KG1 (cell line): ENCODE measurements at places on chromosomes 1 and 21.

DNA sequence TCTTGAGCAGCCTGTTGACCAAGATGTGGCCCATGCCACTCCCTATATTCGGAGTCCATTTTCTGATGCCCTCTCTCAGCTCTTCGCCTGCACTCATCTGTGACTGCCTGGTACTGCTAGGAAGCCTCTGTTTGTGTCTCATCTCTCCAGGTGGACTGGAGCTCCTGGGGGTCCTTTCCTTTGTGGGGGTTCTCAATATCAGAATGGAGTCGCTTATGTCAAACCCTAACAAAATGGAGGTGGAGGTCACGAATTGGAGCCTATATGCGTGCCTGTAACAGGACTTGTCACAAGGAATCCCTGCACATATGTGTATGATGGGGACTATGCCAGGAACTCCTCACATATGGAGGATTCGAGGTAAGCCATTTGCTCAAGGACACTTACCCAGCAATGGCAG is 46.7 kb upstream of the ATP5PO start:
- DNase-seq, result no peak

- no peak for DNase-seq
These were observed 113.4 kb upstream of the SPAG17 start for GRCh38 chr1:118298397-118298796.

- DNase-seq, result no peak
These were observed 115.1 kb downstream of the SPATA6 start for GRCh38 chr1:48356901-48357300.

GRCh38 chr1:154442006-154442740 is 37.0 kb downstream of the IL6R start:
- DNase-seq, result no peak
